ENCODE measurements at places on chromosomes 3 and 15.

DNA sequence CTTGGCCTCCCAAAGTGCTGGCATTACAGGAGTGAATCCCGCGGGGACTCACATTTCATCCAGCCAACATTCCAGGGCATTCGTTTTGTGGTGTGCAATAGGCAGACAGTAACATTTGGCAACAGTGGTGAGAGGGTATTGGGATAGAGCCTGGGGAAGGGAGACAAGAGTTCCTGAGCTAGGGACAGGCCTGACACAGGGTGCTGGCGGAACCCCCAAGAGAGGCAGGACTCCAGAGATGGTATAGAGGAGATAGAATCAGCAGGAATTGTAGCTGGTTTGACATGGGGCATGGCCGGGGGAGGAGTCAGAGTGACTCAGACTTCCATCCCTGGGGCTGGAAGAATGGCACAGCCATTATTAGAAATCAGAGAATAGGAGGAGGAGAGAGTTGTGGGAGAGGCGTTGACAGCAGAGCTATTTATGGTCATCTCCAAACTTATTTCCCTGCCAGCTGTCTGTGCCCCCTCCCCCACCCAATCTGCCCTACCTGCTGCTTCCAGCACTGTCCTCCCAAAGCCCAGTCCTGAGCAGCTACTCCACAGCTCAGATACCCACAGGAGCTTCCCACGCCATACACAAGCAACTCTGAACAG lies 4.4 kb upstream of the IDH2 start:
- no peak for DNase-seq

- DNase-seq = no peak
Measured at GRCh38 chr3:68403741-68404140, 528.6 kb downstream of the TAFA4 start.

GRCh38 chr15:42365921-42366550 lies 6.7 kb downstream of the CAPN3 start:
- DNase-seq = no peak

DNA sequence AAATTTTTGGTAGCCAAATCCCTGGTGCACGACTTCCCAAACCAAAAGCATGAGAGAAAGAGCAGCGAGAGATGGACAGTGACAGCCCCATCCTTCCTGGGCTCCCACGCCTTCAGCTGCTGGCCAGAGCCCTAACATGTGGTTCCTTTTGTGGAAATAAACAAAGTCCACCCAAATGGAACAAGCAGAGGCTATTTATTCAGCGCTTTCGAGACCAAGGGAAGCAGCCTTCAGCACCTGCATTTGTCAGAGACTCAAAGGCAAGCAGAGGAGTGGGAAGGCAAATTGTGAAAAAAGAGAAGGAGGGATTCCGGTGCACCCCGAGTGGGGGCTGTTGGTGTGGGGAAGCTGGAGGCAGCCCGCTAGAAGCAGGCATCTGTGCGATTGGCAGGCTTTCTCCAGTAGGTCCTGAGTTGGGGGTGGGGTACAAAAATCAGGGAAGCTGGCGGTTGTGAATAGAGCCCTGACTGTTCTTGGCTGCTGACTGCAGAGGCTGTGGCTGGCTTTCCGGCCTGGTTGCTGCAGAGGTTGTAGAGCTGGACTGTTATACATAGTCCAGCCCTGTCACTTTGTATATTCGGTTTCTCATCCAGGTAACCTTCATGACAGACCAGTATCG lies 427.2 kb downstream of the OCA2 start:
- peak; percentile 13 for DNase-seq

- DNase-seq = no peak
Measured at GRCh38 chr15:70632491-70633102, 130.8 kb downstream of the UACA start.

Measured in neural progenitor cell (in vitro differentiated cells).